ENCODE measurements at places on chromosomes 16 and 17.

DNA sequence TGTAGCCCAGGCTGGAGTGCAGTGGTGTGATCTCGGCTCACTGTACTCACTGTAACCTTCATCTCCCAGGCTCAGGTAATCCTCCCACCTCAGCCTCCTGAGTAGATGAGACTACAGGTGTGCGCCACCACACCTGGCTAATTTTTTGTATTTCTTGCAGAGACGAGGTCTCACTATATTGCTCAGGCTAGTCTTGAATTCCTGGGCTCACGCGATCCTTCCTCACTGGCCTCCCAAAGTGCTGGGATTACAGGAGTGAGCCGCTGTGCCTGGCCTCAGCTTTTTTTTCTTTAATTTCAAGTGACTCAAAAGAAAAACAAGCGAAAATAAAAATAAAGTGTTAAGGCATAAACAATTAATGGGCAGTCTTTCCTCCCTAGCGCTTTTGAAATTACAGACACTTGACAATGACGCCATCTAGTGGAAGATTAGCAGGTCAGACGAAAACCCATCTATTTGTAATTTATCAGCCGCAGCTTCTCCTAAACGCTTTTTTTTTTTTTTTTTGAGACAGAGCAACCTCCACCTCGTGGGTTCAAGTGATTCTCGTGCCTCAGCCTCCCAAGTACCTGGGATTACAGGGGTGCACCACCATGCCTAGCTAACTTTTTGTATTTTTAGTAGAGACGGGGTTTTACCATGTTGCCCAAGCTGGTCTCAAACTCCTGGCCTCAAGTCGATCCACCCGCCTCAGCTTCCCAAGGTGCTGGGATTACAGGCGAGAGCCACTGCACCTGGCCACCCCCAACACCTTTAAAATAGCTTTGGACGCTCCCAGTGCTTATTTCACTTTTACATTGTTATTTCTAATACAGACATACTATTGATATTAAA is 28.1 kb upstream of the PECAM1 start:
- DNase-seq: no peak

DNA sequence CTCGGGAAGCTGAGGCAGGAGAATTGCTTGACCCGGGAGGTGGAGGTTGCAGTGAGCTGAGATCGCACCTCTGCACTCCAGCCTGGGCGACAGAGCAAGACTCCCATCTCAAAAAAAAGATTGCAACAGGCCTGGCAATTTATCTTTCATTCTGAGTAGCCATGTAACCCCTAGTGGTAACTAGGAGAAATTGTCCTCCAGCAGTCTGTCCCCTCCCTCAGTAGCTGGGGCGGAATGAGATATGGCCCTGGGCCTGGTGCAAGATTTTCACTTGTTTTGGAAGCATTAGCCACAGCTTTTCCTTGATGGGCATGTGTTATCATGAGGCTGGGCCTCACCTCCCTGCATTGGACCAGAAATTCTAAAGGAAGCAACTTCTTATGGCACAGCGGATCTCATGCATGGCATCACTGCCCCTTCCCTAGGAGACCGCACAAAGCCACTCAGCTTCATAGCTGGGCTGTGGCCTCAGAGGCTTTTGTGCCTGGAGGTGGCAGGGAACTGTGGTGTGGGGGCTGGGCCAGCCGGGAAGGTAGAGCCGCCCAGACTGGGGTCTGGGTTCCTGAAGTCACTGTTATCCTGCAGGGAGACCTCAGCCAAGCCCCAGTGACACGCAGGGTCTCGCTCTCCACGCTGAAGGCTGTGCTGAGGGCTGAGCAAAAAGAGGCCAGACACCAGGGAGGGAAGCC is 13.4 kb downstream of the NATD1 start:
- DNase-seq: peak; percentile 73

DNA sequence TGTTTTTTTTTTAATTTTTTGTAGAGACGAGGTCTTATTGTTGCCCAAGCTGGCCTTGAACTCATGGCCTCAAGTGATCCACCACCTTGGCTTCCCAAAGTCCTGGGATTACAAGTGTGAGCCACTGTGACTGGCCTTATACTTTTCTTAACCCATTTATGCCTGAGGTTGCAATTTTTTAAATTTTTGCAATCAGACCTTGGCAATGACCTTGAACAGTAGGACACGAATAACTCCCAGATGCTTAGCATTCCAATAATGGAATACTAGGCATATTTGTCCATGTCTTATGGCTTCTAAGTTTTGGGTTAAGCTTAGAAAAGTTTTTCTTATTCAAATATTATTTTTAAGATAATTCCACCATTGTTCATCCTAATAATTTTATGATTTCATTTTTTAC is 28.3 kb upstream of the TMEM97 start:
- DNase-seq: no peak

GRCh38 chr16:49260253-49260652 is 21.4 kb downstream of the CBLN1 start:
- no peak for DNase-seq

GRCh38 chr16:55655897-55656681 is at the start of gene SLC6A2:
Gene SLC6A2 (plus strand): TSS chr16:55655988. CDS start chr16:55656695, 707 bp downstream.
- DNase-seq: peak; percentile 30

DNA sequence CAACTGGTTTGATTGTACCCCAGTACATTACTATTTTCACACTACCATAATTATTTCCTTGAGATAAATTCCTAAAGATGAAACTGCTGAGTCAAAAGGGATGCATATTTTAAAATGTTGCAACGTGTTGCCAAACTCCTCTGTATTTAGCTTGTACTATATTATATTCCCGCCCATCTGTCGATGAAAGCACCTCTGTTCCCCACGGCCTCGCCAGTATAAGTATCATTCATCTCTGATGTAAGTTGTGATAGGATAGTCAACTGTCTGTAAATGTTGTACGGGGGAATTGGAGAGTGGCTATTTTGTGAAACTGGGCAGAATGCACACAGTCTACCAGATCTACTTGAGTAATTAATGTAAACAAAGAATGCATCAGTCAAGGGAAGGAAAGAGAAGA is 47.7 kb upstream of the TNRC6A start:
- DNase-seq: no peak

DNA sequence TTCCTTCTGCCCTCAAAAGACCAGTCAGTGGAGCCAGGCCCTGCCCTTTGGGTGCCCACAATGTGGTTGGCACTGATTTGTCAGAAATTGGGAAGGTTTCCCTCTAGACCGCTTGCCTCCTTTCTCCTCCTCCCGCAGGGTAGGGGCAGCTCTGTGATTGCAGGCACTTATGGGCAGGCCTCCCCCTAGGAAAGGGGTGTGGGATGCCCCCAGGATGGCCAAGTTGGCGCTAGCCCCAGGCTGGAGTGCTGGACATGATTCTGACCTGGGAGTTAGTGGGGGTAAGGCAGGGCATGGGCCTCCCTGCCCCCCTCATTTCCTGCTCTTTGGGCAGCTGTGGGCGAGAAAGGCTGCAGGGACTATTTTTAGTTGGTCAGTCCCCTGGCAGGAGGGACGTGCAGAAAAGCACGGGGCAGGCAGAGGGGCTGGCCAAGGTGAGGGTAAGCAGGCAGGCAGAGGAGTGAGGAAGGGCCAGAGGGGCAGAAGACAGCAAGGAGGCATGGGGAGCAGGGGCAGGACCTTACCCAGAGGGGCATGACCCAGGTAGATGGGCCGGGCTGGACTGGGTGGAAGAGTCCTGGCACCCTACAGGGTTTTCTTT is 3.3 kb downstream of the RARA start:
- no peak for DNase-seq

- no peak for DNase-seq
Observed at GRCh38 chr16:90020838-90021382, 1.7 kb upstream of the DBNDD1 start.

- DNase-seq: peak; percentile 37
Observed at GRCh38 chr16:10738231-10739077, 5.2 kb upstream of the NUBP1 start.

GRCh38 chr17:69711541-69711940 is 297.0 kb downstream of the MAP2K6 start:
- DNase-seq: no peak

DNA sequence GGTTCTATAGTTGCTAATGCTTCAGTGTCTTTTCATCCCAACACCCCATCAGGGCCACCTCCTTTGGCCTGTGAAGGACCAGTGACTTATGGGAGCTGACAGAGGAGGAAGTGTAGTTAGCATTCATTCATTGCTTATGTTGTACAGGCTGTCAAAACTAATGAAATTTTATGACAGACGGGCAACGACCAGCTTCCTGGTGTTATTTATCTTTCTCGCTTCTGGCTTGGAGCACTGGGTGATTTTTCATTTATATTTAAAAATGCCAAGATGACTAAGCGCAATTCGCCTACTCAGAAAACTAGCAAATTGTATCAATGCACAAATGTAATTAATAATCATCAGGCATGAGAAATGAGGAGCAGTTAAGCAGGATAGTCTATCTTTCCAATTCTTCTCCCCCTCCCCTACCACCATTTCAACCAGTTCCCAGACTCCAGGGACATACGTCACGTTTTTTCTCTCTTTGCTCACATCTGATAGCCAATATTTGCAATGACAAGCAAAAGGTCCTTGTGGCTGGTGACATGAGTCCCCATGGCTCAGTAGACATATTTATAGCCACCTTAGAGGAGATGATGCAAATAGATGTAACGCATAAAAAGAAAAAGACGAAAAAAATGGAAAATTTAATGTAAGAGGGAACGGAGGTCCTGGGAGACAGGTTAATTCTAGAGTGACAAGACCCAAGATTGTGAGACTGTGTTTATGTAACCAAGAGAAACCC is 11.2 kb downstream of the CDRT15 start:
- DNase-seq: no peak

GRCh38 chr17:8701221-8701620 is 43.4 kb downstream of the CCDC42 start:
- no peak for DNase-seq

DNA sequence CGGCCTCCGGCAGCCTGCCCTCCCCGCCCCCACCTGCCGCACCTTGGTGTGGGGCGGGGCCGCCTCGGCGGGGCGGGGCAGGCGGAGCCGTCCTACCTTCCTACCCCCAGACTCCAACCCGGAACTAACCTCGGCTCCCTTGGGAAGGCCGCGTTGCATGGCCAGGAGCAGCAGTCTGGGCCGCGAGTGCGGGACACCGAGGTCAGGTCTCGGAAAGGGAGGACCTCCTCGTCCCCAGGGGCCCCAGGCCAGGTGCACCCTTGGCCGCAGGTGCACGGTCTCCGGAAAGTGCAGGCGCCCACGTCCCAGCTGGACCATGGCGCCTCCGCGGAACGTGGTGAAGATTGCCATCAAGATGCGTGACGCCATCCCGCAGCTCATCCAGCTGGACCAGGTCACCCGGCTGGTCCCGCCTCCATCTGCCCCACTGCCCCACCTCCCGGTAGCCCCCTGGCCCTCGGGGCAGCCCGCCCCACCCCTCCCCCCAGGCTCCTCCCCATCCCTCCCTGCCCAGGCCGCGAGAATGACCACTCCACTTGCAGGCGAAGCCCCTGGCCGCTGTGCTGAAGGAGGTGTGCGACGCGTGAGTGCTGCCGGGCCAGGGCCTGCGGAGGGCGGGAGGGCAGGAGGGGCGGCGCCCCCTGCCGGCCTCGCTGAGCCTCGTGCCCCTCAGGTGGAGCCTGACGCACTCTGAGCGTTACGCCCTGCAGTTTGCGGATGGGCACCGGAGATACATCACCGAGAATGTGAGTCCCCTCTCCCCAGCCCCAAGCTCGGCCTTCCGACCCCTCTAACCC is at the start of gene ELMO3:
ELMO3 (plus strand) TSS at position 121 of the 797 bp plus-strand sequence; CDS start at position 317, 196 bp downstream.
- DNase-seq: no peak

DNA sequence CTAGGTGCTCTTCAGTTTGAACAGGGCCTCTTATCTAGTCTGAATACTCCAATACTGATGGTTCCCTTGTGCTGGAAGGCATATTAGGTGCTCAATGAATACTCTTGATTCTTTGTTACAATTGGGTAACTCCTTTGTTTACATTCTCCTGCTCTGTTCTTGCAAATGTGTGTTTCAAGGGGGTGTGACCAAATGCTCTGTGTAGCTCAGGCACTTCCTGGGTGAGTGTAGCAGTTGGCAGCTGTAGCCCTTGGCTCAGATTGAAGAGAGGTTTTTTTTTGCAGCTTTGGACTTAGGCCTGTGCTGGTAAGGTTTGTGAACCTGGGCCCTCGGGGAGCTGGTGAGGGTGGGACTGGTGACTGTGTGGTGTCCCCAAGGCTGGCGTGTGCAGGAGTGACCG is 20.2 kb downstream of the TBCD start:
- no peak for DNase-seq

GRCh38 chr17:75459590-75460267 is 3.3 kb downstream of the TMEM94 start:
- no peak for DNase-seq

- no peak for DNase-seq
Observed at GRCh38 chr17:29650396-29650795, 27.7 kb upstream of the CORO6 start.

DNA sequence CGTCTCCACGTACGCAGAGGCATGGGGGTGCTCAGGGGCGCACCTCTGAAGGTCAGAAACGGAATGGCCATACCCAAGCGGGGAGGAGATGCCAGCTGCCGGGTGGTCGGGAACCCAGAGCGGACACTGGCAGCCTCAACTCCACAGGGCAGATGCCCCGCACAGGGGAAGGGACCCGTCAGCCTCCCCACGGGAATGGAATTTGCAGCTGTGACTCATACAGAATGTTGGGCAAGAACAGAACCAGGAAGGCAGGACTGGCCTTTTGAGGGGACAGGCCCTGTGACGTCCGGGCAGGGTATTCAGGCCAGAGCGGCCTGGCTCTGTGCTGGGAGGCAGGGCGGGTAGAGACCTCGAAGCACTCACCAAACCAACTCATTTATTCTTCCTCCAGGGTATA is 7.5 kb downstream of the TK1 start:
- no peak for DNase-seq

DNA sequence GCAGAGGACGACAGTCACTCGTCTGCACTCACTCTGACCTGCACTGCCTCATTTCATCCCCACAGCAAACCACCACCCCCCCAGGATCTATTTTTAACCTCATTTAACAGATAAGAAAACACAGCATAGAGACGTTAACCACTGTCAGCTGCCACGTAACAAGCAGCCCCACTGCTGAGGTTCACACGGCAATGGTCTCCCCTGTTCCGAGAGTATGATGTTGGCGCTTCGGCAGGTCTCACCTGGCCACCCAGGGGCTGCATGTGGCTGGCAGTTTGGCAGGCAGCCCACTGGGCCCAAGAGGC is 16.1 kb downstream of the ZNF469 start:
- DNase-seq: no peak

- DNase-seq: no peak
Observed at GRCh38 chr17:31811101-31811500, 47.9 kb downstream of the COPRS start.

DNA sequence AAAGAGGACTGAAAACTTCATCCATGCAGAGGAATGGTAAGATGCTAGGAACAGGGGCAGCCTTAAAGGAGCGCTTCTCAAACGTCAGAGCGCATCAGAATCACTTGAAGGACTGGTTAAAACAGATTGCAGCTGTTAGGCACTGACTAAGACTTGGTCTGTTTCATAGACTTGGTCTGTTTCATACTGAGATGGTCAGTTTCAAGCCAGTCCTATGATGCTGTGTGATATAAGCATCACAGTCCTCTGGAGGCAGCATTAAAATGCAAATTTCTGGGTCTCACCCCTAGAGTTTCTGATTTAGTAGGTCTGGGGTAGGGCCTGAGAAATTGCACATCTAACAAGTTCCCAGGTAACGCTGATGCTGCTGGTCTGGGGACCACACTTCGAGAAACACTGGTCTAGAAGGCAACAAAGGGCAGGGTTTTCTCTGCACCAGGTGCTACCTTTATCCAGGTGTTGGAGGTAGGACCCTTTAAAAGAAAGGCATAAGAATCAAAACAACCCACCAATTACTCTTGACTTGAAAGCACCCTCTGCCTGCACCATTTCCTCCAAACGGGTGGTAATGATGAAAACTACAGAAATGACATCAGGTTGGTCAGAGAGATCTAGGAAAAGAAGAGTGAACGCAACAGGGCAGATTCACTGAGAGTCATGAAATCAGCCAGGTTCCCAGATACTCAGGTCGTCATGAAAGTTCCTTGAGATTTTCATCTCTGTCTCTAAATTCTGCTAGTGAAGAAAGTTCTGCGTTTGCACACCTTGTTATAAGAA is 95.0 kb upstream of the RCVRN start:
- DNase-seq: no peak

Measured in GM12891 (cell line).